ENCODE measurements at places on chromosomes 12 and 14.

- no peak for DNase-seq
Observed at GRCh38 chr12:93149229-93149628, 220.1 kb upstream of the EEA1 start.

DNA sequence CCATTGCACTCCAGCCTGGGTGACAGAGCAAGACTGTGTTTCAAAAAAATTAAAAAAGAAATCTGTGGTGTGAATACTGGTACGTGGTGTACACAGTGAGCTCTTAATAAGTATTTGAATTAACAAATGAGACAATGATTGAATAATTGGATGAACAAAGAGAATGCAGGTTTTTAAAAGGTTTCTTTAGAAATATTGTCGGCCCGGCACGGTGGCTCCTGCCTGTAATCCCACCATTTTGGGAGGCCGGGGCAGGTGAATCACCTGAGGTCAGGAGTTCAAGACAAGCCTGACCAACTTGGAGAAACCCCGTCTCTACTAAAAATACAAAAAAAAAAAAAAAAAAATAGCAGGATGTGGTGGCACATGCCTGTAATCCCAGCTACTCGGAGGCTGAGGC lies 6.6 kb downstream of the HIF1A start:
- DNase-seq = no peak

- DNase-seq = no peak
Observed at GRCh38 chr12:109449845-109450532, 27.1 kb downstream of the KCTD10 start.

GRCh38 chr12:110661337-110661972 lies 27.5 kb downstream of the HVCN1 start:
- DNase-seq = no peak

Data from AG08396 (cell line).